Chondrocyte (in vitro differentiated cells): ENCODE measurements at places on chromosomes 5 and 9. TPM values are rescaled to one million over a fixed set of nuclear protein-coding genes. Genes with fewer than 3 reads are reported as not detected.

GRCh38 chr9:78515108-78515507 is 218.2 kb downstream of the PSAT1 start:
- no peak for DNase-seq

- DNase-seq = no peak
Measured at GRCh38 chr5:135272311-135272805, 126.7 kb downstream of the MACROH2A1 start.

DNA sequence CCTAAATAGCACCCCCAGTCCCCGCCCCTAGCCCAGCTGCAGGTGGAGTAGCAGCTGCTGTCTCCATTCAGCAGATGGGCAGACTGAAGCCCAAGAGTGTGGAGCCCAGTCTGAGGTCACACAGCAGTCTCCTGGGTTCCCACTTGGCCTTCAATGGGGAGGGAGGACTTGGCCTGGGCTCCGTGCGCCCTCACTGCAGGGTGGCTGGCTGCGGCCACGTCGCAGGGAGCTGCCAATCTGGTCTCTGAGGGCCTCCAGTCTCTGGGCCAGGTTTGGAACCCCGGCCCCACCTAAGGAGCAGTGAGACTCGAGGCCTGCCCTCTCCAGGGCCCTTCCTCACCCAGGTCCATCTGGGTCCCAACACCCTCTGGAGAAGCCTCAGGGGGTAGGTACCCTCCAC is 7.4 kb downstream of the KIF12 start:
- peak; percentile 74 for DNase-seq

DNA sequence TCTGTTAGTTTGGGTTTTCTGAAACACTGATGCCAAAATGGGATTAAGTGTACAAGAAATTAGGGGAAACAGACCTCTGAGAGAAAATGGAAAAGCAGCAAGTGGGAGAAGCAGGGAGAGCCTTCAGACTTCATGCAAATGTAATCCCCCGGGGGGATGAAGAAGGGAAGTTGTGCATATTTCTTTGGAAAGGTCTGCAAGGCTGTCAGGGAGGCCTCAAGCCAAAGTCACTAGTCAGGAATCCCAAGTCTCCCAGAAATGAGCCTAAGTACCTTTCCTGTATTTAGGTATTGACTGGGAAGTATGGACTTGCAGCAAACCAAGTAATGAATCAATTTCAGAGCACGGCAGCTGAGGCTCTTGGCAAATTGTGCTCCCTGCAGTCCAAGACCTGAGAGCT is 2.2 kb downstream of the FTMT start:
- DNase-seq = no peak

- no peak for DNase-seq
Measured at GRCh38 chr5:146751781-146752401, 126.7 kb downstream of the PPP2R2B start.

GRCh38 chr5:131505237-131505908 is 129.7 kb downstream of the RAPGEF6 start:
- DNase-seq = no peak

- no peak for DNase-seq
Measured at GRCh38 chr5:95901676-95902627, 59.7 kb downstream of the ELL2 start.

DNA sequence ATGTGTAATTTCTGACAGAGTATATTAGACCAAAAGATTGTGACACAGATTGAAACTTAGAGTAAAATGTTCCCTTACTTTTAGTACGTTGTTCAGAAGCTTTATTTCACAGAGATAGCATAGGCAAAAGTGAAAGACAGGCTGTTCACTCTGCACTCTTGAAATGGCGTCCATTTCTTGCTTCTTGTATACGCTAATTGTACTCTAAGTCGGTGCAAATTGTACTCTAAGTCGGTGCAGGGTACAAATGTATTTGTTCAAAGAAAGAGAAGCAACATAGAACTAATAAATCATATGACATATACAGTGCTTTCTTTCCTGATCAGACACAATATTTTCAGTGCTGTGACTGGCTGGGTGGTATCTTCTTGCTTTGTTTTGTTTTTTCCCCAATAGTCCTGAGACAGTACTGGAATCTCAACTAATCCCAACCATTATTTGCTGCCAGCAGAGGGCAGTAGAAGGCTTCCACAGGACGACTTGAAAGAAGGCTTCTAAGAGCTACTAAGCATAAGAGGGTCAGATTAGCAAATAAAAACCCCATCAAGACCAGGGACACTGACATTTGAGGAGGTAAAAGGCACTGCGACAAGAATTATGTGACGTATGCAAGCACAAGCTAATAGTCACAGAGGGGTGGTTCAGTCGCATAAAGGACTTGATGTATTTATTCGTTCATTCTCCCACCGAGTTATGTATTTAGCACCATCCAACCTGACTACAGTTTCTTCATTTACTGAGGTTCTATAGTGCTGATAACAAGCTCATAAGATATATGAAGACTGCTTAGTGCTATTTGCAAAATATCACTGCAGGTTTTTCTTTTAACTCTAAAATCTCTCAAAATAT is 831.8 kb downstream of the TAF11L14 start:
- DNase-seq = no peak

DNA sequence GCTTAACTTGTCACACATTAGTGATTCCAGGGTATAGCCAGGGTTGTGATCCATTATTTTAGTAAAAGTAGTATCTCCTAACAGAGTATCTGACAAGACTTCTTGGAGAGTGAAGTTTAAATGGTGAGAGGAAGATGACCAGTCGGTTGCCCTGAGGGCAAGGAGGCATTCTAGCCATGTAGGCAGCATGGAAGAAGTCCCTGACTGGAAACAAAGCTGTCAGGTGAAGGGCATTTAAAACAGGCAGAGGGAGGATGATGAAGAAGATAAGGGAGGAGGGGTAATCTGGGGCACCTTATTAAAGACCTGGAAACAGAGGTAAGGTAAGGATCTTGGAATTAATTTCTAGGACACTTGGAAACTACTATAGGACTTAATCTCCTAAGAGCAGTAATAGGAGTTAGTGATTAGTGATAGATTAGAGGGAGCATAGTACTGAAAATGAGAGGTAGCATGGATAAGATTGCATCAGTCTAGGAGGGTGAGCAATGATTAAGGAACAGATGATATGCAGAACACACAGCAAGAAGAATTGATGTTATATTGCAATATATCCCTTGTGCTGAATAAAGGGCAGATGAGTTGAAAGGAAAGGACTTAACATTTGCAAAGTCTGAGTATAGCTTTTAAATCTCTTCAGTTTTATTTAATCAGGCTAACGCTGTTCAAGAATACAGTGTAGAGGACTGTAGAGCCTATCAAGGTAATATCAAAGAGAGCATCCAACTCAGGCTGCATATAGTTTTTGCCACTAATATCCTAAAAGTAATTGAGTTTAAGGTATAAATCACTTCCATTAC is 9.6 kb downstream of the KIF2A start:
- DNase-seq = no peak

DNA sequence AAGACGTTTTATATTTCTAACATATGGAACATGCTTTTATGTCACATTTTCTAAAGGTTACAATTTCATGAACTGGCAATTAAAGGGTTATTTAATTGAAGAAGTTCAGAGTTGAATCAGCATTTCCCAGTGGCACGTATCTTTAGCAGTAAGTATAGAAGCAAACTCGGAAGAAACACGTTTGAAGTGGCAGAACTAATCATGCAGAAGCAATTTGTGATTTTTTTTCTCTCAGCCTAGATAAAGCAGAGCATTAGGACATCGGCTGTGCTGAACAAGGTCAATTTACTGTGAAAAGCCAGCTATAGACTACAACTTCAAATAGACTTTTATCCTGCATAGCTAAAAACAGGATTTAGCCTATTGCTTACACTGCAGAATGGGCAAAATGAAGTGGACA is 104.7 kb downstream of the ISL1 start:
- DNase-seq = no peak

DNA sequence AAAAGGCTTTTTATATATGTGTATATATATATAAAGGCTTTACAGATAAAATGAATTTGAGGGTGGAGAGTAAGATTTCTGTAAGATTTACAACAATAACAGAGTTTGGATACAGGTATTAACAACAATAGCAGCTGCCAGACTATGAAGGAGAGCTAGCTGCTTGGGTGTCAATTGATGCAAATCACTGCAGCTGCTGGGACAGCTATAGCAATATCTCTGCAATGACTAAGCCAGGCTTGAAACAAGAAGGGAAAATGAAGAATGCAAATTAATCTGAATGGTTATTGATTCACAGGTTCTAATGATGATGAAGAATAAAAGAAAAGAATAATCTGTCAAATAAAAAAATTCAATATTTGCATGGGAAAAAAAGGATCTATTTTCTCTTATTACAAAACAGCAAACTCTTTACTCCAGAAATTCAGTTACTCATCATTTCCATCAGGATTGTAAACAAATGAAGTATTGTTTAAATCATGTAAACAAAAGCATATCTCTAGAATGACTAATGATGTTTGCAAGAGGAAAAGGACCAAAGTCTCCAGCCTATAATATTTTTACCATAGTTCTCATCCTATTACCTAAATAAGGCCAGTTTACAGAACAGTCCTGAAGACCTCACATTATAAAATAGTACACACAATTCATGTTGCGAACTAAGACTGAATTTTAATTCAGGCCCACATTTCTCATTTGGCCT is 219.0 kb downstream of the HTR1A start:
- no peak for DNase-seq

- DNase-seq = no peak
Measured at GRCh38 chr5:122940890-122941289, 95.5 kb downstream of the SNX24 start.

DNA sequence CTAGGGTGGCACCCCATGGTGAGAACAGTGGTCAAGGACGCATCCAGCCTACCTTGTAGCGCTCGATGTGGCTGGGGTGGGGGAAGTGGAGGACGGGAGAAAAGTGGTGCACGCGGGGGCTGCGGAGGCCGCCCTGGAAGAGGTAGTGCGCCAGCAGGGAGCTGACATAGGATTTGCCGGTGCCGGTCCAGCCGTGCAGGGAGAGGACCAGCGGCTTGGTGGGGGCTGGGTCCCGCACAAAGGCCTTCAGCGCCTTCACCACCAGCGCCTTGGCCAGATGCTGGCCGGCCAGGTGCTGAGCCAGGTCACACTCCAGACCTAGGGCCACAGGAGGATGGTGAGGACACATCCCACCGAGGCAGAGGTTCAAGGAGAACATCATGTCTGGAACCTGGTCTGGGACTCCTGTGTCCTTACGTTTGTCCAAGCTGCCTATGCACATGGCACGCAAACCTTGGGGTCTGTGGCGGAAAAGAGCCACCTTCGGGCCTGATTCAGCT is 797 bp downstream of the TOR2A start:
- DNase-seq = no peak

- DNase-seq = no peak
Measured at GRCh38 chr5:62778316-62779009, 199.8 kb downstream of the LRRC70 start.

DNA sequence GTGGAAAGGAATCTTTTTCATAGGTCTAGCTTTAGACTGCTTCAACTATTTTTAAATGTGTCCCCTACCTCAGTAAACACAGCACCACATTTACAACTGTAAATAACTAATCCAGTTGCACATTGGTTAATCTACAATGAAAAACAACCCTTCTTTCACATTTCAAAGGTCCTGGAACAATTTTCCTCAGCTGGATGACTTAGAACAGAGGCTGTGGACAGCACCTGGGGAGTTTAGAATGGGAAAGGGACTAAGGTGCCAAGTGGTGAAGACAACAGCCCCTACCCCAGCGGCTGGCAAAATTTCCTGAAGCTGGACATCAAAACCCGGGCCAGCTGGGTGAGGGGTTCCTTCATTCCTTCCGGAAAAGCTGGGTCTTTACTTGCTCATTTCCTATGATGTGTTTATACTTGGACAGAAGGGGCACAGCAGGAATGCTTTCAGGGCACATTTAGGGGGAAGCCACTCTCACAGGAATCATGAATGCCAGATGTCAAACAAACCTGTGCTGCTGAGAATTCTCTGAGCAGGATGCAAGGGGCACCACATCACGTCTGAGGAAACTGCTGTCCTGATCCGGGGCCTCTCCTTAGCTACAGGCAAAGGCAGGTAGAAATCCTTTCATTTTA is 158.3 kb downstream of the NR2F1-AS1 start:
- DNase-seq = no peak

DNA sequence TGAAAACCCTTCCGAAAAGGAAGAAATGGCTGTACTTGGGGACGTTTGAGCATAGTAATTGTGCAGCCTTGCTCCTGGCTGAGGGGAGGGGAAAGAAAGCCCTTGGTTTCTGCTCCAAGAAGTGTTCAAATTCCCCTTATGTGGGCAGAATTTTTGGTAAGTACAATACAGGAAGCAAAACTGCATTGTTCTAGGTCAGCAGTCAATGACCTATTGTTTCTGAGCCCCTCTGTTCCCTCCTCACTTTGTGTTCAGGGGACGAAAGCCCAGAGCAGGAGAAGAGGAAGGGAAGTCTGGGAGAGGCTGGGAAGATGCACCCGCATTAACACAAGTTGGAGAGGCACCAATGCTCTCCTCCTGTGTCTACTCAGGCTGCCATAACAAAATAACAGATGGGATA is 11.9 kb downstream of the BASP1 start:
- DNase-seq = no peak

DNA sequence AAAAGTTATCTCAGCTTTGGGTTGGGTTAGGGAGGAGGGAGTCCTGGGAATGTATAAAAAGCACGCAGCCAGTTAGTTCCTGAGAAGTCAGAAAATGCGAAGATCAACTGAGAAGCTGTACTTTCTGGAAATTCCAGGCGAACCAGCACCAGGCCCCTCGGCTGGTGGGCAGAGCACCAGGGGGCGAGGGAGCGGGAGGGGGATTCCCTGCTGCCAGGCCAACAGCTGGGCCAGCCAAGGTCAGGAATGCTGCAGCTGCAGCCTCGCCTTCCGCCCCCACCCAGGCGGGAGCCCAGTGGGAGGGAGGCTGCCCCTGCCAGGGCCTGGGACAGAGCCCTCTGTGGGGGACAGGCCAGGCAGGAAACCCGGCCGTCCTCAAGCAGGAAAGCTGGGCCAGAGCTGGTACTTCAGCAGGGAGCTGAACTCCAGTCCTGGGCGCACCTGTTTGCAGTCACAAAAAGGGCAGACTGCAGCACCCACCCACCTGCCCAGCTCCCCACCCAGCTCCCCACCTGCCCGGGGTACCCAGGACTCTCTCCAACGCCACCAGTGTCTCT is 35.5 kb downstream of the VAV2 start:
- DNase-seq = peak; percentile 77

- no peak for DNase-seq
Measured at GRCh38 chr9:116842658-116843057, 155.6 kb downstream of the TRIM32 start.

GRCh38 chr5:96854067-96854466 is 22.2 kb upstream of the ERAP2 start:
- DNase-seq = no peak

- DNase-seq = no peak
Measured at GRCh38 chr5:79474367-79475151, 39.4 kb downstream of the HOMER1 start.

GRCh38 chr5:61737301-61737963 is 405.4 kb downstream of the ZSWIM6 start:
- DNase-seq = no peak

The DAPK1 gene
- 87.9 to 104 TPM (median 102 TPM) in 3 replicates for total RNA-seq

The ASPN gene
- total RNA-seq = 335 to 385 TPM (median 376 TPM) in 3 replicates

The UBAP1 gene
- 29.3 to 35.9 TPM (median 33.3 TPM) in 3 replicates for total RNA-seq

The GABRP gene
- total RNA-seq = not detected in 3 replicates

The THBS4 gene
- total RNA-seq = 0.28 to 1.6 TPM (median 0.75 TPM) in 3 replicates

The KCNV2 gene
- not detected in 3 replicates for total RNA-seq

The PTPN3 gene
- 4.5 to 7.2 TPM (median 6.6 TPM) in 3 replicates for total RNA-seq

The TTF1 gene
- total RNA-seq = 7.1 to 10.7 TPM (median 8.9 TPM) in 3 replicates

The ANKRD34B gene
- total RNA-seq = not detected in 3 replicates

The CDC20B gene
- total RNA-seq = not detected in 3 replicates

The SPINK7 gene
- not detected in 3 replicates for total RNA-seq

The EIF4E1B gene
- total RNA-seq = not detected in 3 replicates

The LRRC19 gene
- not detected in 3 replicates for total RNA-seq

The FOXD4L5 gene
- total RNA-seq = 0.10 to 0.51 TPM (median 0.18 TPM) in 3 replicates

The MLANA gene
- total RNA-seq = not detected in 3 replicates

The GRIA1 gene
- total RNA-seq = 0.55 to 13.9 TPM (median 0.77 TPM) in 3 replicates

The PARP8 gene
- total RNA-seq = 23.3 to 31.3 TPM (median 23.6 TPM) in 3 replicates
